Activated T-cell treated with anti-CD3 and anti-CD28 coated beads, Interleukin-2, amount 50 U/mL, for 1 hour (primary cell): ENCODE measurements at places on chromosomes 5 and 9.

DNA sequence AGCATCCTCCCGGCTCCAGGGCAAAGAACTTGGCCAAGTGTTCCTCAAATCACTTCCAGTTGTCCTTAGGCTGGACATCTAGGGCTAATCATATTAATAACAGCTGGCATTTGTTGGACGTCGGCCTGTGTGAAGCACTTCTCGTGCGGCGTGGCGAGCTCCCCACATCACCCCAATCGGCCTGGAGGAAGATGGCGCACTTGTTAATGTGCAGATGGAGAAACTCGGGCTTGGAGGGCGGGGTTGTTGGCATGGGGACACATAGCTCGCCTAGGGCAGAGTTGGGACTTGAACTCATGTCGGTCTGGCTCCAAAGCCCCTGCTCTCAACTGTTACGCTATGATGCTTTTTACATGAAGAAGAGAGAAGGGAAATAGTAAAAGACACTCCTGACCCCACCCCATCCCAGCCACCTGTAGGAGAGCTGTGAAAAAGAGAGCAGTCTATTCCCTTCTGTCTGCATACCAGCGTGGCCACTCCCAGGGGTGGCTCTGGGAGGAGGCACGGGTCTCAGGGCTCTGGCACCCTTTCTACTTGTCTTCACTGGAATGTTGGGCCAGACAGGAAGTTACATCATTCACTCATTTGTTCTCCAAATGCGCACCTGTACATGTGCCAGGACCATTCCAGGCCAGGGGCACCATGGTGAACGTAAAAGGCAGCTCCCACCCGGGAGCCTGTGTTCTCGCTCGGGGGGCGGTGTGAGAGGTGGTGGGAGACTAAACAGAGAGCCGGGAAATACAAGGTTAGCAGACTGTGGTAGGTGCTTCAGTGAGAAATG is 12.8 kb upstream of the NUP214 start:
- DNase-seq: no peak

DNA sequence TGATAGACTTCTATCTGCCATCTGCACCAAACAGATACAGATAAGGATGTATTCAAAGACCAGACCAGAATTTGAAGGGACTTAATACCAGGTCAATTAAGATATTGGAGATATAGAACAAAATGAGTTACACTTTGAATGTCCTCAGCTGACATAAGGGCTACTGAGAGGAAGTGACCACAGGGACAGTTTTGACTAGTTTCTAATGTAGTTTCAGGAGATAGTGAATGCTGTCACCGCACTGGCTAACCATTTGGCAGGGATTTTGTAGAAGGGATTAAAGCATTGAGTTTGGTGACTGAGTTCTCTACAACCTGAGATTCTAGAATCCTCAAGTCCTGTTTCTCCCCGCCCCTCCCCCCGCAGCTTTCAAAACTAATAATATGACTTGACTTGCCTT is 22.7 kb downstream of the CCNH start:
- DNase-seq: no peak

DNA sequence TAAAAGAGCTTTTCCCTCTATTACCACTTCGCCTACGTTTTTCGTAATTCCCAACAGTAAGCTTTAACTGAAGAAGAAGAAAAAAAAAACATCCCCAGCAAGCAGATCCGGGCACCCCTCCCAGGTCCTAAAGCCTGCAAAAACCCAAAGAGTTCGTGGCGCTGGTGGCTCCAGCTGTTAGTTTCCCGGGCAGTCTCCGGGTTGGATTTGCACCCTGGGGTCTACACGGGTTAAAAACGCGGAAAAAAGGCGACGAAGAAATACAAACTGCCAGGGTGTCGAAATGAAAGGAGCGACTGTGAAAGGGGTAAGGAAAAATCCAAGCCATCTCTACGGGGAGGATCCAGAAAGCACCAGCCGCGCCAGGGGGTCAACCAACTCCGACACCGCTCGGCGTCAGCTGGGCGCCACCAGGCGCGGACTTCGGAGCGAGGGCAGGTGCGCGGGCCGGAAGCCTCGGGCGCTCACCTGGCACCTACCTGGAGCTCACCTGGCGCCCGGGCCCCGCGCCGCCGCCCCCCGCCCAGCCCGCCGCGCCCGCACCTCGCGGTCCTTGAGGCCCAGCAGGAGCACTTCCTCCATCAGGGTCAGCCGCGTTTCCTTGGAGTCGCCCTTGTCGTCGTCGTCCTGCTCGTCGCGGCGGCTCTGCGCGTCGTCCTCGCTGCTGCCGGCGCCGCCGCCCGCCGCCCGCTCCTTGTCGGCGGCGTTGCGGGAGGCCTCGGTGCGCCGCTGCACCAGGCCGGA is 680 bp downstream of the GOLPH3 start:
- peak; percentile 63 for DNase-seq

- no peak for DNase-seq
Measured at GRCh38 chr5:68084396-68084795, 131.2 kb upstream of the PIK3R1 start.

DNA sequence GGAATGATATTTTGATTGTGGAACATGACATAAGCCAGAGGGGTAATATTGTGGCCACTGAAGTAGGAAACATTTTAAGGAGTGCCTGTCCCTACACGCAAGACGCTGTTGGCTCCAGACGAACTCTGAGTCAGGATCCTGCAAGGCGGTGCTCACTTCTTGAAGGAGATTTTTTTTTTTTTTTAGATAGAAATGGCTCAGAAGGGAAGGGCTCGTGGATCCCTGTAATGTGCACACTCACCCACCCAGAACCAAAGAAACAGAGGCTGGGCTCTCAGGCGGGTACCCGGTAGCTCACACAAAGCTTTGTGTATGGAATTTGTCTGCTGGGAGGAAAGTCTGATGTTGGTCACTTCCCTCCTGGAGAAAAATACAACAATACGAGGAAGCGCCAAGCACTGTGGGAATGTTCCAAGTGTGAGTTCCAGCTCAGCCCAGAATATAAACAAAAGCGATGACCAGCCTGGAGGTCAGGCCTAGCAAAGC is 25.7 kb downstream of the RAPGEF1 start:
- DNase-seq: no peak

DNA sequence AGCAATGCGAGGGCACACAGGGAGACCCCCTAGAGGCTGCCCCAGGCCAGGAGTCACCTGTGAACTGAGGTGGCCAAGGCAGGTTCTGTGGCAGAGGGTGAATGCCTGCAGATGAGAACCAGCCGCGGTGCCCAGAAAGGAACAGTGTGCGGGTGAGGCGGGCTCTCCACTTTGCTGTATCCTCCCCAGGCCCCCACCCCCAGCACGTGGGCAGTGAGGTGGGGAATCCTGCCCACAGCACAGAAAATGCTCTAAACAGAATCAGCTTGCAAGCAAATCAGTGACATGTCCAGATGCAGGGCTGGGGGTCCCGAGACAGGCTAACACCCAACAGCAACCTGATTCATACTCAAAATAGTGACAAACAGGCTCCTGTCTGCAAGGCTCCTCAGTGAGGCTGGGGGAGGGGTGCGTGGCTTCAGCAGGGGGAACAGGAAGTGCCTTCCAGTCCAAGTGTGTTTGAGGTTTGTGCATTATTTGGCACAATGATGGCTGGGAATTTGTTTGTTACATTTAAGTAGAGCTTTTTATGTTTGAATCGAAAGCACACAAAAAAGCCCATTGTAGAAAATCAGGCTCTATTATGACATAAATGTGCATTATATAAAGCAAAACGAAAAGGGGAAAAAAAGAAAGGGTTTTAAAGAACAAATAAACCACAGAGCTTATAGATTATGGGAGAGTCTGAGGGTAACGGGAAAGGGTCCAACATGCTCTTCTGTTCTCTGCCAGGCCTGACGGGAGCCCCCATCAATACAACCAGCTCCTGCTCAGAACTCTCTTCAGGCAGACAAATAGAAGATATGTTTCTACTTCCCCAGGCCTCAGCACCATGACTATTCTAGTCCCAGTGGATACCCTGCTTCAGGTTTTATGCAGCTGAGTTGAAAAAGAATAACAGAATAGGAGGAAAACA is 201.3 kb downstream of the HSD17B3 start:
- no peak for DNase-seq

DNA sequence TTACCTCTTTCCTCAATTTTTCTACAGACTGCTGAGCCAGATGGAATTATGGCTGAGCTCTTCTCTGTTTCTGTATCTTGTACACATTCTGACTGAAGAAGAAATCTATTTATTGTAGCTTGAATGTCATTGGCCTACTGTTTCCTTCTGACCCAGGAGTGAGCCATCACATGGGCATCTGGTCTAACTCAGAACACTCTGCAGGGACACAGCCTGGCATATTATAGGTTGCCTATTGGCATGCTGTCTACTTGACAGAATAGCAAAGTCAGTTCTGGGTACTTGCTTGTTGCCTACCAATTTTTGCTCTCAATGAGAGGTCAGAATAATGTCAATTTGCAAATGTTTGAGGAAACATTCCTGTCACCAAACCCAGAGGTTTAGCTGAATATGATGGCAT is 7.3 kb downstream of the PCDHAC2 start:
- DNase-seq: no peak

GRCh38 chr5:40605295-40605958 is 74.3 kb upstream of the PTGER4 start:
- no peak for DNase-seq
